ENCODE measurements at places on chromosomes 1 and 21.

DNA sequence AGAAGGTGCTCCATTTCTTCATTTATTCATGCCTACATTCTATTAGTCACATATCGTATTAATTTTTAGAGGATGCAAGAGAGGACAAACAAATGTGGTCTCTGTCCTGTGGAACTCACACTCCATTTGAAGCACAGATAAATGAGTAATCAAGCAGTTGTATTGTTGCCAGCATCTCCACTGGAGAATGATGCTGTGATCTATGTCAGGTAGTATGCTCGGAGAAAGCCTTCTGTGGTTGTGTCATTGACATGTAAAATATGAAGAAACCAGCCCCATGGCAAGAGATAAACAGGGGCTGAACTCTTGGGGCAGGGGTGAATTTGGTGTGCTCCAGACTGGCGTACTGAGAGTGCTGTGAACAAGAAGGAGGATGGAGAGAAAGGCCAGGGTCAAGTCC is 101.2 kb downstream of the FASLG start:
- DNase-seq: no peak

DNA sequence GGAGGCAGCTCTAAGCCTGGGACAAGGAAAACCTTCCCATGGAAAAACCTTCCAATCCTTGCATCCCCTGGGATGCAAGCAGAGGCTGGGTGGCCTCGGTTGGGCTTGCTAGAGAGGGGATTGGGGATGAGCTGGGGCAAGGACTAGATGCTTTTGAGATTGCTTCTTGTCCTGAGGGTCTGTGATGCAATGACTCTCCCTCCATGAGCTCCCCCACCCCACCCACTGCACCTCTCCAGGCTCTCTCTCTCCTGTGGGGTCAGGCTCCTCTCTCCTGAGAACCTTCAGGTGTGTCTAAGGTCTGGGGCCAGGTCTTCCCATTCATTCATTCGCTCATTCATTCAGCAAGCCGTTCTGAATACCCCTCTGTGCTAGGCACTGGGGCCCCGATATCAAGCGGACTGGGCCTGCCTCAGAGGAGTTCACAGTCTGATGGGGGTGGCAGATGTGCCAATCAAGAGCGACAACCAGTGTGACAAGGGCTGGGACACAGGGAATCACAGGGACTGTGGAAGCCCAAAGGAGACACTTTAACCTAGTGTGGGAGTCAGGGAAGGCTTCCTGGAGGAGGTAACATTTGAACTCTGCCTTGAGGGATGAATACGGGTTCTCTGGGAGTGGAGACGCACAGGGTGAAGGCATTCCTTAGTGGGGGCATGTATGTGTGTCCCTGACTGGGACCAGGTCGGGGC is 6.5 kb downstream of the LDLRAD1 start:
- no peak for DNase-seq

DNA sequence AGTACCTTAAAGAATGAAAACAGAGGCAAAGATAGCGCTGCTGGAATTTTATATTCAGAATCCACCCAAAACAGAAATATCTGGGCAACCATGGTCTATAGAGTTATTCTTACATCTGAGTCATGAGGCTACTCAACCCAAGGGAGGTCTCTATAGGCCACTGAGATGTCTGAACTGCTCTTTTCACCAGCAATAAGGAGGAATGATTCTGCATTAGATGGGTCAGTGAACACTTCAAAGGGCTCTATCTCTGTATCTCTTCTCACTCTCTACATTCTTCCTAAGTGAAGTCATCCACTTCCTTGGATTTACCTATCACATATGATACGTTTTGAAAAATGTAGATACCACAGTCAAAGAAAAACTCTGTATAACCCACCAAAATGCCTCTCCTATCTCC is 90.2 kb upstream of the NGF start:
- DNase-seq: no peak

- DNase-seq: no peak
These were observed 509.7 kb downstream of the AJAP1 start for GRCh38 chr1:5164158-5164557.

DNA sequence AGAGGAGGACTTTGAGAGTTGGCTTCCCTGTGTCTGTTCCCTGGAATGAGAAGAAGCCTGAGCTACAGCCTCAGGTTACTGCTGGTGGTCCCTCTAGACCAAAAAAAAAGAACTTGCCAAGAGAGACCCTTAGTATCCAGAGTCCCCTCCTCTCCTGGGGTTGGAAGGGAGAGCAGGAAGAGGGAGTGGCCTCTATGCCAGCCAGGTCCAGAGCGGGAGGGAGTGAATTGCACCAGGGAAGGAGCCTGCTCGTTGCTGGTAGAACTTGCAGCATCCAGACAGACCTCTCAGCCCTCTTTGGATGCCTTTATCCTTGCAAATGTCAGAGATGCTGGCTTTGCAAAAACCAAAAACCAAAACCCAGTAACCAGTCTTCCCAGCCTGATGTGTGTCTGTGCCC is 491.3 kb upstream of the VAMP3 start:
- DNase-seq: no peak

DNA sequence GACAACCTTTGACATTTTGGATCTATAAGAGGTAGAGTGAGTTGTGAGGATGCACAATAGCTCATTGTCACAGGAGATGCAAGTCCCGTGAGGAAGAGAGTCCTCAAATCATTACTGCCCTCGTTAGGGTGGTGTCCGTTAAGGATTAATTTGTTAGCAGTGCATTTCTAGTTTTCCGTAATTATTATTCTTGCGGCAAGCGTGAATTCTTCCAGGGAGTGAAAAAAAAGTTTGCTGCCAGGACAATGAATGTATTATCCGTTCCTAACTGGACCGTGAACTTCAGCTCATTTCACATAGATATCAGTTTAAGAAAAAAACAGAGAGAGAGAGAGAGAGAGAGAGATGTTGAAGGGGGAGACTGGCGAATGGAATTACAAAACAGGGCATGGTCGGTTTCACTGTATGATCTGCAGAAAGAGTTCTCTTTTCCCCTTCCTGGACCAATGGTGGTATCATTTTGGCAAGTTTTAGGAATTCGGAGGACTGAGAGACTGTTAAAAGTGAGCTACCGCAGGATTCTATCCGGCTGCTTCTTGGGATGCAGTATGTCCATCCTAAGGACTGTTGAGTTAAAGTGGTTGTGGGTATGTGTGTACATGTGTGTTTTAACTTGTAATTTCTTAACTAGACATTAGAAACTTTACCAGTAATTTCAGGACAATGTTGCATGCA is 216.0 kb upstream of the NFIA start:
- no peak for DNase-seq

DNA sequence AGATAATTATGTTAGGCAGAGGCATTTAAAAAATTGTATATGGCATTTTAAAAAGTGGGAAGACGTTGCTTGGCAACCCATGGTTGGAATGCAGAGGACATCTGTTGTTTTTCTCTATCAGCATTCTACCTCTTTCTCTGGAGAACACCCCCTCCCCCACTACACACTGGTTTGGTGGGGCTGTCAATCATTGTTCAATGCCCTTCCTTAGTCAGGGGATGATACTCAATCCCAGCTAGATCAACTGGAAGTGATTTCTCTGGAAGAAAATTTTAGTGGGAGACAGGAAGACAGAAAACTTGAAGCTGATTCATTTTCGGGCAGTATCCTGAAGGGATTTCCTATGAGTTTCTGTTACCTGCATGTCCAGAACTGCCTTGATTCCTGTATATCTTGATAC is 35.7 kb upstream of the CAP1 start:
- DNase-seq: no peak

DNA sequence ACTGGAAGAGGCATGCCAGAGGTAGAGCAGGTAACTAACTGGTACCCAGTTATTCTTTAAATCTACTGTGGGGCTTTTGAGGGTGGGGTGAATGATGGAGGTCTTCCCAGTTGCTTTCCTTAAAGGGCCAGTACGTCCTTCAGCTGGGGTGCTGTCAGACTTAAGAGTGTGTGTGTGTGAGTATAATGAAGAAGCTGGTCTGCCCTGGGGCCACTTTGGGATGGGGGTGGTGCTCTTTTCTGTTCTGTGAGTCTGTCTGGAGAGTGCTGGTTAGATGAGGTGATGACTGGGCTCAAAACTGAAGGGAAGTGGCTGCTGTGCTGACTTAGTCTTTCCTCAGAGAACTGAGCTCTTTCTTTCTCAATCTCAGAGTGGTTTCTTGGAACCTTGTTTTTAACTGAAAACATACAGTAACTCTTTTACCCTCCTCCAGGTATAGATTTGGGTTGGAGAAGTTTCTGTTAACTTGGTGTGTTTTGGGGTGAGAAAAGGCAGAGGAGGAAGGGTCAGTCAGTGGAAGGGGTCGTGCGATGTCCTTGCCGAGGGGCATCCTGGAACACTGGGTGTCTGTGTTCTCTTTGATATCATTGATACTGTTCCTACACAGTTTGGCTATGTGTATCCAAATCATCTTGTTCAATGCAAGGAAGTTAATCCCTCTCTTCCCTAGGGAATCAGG is 746 bp downstream of the MACF1 start:
- no peak for DNase-seq

- no peak for DNase-seq
These were observed 19.4 kb downstream of the ABCG1 start for GRCh38 chr21:42238185-42238934.

DNA sequence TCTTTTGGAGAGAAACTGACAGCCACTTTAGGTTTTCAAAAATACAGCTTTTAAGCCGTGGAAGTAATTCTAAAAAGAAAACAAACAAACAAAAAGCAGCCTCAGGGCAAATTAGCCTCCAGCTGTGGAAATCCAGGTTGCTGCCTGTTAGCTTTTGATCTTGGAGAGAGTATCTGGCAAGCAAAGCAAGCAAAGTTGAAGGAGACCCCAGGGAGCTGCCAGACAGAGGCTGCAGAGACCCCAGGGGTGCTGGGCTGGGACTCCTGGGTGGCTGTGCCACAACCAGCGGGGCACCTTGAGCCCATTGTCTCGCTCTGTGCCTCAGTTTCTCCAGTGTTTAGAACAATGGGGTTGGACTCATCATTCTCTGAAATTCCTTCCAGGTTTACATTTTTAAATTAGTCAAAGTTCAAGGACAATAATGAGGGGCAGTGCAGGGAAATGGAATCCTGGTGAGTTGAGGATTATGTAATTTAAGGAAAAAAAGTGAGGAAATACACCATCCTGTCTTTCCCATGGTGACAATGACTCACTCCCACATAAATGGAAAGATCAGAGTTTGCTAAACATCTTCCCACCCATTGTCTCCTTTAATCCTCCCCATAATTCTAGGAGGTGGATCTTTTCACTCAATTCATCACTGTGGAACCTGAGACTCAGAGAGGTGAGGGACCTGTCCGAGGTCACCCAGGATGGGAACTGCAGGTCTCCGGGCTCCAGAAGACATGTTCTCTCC is 480.5 kb downstream of the MATN1 start:
- DNase-seq: no peak

DNA sequence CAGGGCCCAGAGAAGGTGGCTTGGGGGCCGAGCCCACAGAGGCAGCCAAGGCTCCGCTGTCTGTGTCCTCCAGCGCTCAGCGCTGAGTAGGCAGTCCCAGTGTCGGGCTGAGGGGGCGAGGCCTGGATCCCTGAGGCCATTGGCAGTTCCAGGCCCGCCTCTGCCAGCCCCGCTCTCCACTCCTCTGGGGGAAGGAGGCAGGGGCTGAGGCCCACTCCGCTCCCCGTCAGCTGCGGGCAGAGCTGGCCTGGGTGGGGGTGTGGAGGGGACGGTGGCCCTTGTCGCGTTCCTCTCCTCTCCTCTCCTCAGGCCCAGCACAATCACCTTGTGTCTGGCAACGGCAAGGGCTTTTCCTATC is 132.8 kb downstream of the CASZ1 start:
- DNase-seq: no peak
